ENCODE measurements at places on chromosomes 16 and 17.

- no peak for DNase-seq
Measured at GRCh38 chr17:11353601-11354000, 112.6 kb downstream of the SHISA6 start.

DNA sequence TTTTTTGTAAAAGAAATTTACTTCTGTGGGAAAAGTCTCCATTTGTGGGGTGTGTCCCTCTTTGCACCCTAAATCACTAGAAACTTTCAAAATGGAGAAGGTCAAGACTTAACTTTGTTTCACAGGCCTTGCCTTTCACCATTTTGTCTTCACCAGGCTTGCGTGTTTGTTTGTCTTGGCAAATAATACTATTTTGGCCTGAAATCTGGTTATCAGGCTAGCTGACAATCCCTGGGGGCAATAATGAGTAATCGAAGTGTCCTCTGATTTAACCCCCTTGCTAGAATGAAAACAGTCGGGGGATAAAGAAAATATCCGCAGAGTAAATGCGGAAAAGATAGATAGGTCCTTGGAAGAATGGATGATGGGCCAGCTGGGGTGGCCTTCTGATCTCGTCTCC lies 34.5 kb downstream of the SLC39A11 start:
- no peak for DNase-seq

GRCh38 chr16:69482410-69482991 lies 58.1 kb downstream of the CYB5B start:
- DNase-seq, result no peak

- DNase-seq, result no peak
Measured at GRCh38 chr17:78647032-78647431, 69.8 kb upstream of the DNAH17 start.

- no peak for DNase-seq
Measured at GRCh38 chr17:12406623-12407215, 259.0 kb upstream of the MYOCD start.

- no peak for DNase-seq
Measured at GRCh38 chr16:54538276-54538675, 251.7 kb upstream of the IRX3 start.

DNA sequence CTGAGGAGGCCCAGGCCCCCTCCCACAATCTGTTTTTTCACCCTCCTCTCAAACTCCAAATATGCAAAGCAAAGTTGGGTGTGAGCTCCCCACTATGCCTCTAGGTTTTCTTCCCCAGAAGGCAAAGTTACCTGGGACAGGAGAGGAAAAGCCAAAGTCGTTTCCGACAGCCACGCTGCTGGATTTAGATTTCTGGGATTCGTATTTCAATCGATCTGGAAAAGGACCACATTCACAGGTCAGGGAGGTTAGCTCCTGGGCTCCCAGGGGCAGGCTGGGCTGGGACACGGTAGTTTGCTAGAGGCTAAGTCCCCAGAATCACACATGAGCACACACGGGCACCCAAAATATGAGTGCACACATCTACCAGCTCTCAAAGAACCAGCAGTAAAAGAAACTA lies 21.3 kb upstream of the MRPS23 start:
- no peak for DNase-seq

- no peak for DNase-seq
Measured at GRCh38 chr16:78689028-78689427, 589.6 kb downstream of the WWOX start.

DNA sequence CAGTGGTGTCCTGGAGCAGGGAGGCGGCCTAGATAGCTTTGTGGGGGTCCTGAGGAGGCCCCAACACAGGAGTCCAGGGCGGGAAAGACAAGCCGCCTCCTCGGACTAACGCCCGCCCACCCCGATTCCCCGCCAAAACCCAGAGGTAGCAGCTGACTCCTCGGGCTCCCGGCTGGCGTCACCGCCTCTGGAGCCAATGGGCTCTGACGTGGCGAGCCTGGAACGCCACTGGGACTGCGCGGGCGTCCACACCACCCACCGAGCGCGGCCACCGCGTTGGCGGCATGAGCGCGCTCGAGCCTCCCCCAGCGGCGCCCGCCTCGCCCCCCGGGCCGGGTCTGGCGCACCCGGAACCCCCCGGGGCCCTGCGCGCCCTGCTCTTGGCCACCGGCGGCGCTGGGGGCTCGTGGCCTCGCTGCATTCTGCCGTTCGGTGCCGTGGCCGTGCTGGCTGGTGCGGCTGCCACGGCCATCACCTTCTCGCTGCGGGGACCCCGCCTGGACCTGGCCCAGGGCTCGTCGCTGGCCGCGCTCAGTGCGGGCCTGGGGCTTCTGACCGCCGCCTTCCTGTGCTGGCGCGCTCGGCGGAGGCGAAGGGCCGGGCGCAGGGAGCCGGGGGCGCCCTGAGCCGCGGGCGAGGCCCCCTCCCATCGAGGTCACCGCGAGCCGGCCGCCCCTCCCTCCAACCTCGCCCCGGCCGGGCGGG lies 3.4 kb upstream of the NTN3 start:
- DNase-seq, result no peak

DNA sequence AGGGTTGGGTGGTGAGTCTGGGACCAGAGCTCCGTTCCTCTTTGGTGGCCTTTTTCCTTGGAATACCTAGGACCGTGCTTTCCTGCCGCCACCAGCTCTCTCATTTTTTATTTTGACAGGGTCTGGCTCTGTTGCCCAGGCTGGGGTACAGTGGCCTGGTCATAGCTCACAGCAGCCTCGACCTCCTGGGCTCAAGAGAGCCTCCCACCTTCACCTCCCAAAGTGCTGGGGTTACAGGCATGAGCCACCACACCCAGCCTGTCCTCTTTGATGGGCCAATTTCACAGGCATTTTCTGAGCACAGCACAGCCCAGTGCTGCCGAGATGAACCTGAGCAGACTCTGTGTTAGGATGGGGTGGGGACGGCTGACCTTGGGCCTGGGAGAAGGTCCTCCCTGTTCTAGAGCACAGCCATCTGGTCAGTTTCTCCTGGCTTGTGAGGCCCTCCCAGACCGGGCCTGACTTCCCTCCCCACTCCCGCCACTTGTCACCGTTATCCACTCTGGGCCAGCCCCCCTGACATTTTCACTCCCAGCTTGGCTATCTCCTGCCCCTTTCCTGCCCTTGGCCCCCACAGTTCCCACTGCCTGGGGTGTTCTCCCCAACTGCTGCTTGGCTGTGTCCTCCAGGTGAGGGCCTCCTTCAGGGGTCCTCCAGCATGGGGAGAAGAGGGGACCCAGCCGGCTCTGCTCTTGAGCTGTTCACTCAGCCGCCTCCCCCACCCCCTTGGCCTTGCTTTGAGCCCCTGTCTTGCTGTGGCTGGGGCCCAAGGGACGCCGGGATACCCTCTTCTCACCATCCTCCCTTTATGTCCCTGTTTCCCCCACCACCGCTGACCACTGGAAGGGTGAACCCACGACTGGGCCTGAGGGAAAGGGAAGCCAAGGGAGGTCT lies 5.0 kb downstream of the ADCY7 start:
- no peak for DNase-seq

DNA sequence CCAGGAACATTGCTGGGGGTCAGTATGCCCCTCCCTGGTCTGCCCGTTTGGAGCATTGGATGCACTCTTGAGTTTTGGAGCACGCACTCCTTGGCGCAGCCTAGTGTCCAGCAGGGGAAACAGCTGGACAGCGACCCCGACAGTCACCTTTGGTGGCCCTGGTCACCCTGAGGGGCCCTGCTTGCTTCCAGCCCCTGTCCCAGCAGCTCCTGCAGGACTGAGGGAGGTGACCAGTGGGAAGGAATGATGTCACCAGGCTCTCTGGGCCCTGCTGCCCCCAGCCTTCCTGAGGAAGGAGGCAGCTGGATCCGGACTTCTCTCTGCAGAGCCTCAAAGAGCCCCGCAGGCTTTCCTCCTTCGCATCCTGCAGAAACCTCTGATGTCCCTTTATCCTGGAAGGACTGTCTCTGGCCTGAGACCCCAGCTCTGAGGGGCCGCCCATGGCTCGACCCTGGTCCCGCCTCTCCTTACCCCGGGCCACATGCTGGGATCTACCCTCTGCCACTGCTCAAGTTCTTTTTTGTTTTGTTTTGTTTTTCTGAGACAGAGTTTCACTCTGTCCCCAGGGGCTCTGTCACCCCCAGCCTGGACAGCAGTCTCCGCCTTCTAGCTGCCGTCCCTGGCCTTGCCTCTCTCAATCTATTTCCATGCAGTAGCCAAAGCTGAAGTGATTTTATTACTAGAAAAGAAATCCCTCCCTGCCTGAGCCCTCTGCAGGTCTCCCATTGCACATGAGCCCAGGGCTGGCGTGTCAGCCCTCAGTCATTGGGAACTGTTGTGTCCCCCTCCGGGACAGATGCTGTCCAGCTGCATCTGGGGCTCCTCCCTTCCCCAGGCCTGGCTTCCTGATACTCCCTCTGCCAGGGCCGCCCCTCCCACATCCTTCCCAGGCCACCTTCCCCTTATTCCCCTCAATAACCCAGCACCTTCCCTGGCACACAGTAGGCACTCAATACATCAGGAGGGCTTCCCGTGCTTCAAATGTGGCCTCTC lies 11.6 kb downstream of the ZSCAN10 start:
- DNase-seq, result no peak

DNA sequence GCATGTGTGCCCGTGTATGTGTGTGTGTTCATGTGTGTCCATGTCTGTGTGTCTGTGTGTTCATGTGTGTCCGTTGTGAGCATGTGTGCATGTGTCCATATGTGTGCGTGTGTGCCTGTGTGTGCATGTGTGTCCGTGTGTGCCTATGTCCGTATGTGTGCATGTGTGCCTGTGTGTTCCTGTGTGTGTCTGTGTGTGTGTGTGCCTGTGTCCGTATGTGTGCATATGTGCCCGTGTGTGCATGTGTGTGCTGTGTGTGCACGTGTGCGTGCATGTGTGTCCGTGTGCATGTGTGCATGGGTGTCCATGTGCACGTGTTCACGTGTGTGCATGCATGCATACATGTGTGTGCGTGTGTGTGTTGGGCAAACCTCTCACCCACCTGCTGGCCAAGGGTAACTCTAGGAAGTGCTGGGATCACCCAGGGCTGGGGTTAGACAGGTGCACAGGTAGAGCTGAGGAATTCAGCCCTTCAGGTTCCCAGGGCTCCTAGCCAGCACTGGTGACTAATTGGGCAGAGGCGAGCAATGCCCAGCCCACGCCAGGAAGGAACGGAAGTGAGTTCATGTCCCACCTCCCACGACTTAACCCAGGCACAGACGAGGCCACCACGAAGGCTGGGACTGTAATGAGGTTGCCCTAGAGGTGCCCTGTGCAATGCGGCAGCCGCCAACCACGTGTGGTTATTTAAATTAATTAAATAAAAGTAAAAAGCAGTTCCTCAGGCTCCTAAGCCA lies 8.2 kb upstream of the CSNK1D start:
- no peak for DNase-seq

GRCh38 chr16:27268376-27269299 lies at the start of gene NSMCE1:
Gene NSMCE1 (minus strand): TSS chr16:27268772. CDS start chr16:27257570, 11,202 bp downstream.
- DNase-seq, result peak; percentile 89

- peak; percentile 33 for DNase-seq
Measured at GRCh38 chr17:66165537-66166123, 26.3 kb downstream of the CEP112 start.

DNA sequence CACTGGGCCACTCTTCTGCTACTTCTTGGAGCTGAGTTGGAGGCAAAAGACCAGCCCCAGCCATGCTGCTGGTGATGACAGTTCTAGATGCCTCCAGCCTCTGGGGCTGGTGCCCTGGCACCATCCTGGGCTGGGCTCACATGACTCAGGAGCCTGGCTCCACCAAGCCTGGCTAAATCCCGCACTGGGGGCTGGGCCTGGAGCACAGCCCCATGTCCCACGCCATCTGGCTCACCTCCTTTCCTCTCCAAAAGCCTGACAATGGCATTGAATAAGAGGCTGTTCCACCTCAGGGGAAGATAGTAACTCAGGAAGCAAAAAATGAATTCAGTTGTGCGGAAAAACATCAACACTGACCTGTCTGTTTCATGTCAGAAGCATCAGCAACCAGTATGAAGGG lies 45.1 kb upstream of the MTSS2 start:
- DNase-seq, result no peak

- DNase-seq, result no peak
Measured at GRCh38 chr17:21530311-21530710, 154.2 kb downstream of the KCNJ12 start.

DNA sequence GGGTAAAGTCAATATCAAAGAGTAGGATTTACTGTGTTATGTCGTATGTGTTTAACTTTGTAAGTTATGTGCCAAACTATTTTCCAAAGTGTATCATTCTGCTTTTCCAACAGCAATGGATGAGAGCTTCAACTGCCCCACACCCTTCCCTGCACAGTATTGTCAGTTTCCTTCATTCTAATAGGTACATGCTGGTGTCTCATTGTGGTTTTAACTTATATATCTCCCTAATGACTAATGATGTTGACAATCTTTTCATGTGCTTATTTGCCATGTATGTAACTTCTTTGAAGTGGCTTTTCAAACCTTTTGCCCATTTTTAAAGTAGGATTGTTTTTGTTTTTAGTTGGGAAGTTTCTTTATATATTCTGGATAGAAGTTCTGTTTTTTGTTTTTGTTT lies 3.8 kb downstream of the DDX19B start:
- no peak for DNase-seq

GRCh38 chr16:2910441-2910969 lies 1.2 kb upstream of the FLYWCH1 start:
- no peak for DNase-seq

DNA sequence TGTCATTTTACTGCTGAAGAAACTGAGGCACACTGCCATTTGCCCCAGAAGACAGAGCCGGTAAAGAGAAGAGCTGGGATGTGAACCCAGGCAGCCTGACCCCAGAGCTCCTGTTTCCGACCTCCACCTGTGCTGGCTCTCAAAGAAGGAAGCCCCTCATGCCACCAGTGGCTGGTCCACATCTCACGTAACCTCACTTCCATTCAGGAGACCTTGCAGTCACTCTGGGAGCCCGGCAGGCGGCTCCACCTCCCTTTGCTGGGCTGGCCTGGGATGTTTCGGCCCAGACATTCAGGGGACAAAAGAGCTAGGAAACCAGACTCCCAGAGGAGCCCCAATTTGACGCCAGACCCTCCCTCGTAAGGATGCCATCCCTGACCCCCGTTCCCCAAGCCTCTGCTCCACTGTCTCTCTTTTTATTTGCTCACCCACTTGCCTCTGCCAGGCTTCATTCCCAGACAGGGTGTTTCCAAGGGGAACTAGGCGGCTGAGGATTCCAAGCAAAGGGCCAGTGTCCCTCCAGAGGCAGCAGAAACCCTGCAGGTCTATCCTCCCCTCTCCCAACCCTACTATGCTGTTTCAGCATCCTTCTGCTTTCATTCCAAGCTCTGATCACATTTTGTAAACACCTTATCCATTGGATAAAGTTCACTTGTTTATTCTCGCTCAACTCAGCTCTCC lies 2.8 kb downstream of the TAF1C start:
- DNase-seq, result no peak

DNA sequence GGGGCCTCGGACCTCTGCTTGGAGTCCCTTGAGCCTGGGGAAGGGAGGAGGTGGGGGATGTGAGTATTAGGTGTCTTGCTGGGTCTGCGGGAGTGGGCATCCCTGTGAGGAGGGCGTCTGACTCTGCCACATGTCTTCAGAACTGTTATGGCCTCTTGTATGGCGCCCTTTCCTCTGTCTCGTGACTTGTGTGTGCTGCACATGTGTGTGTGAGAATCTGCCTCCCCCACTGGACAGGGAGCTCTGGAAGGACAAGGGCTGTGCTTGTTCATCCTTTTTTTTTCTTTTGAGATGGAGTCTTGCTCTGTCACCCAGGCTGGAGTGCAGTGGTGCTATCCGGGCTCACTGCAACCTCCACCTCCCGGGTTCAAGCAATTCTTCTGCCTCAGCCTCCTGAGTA lies 33.4 kb downstream of the ARHGAP23 start:
- DNase-seq, result no peak

All from HFF-Myc (cell line).